LHCN-M2 (cell line): ENCODE measurements at places on chromosomes 16 and 17. TPM values are rescaled to one million over a fixed set of nuclear protein-coding genes. Genes with fewer than 3 reads are reported as not detected.

The OR3A3 gene
- not detected in 2 replicates for total RNA-seq

The MXRA7 gene
- total RNA-seq: 470 and 568 TPM in 2 replicates

The PPP1R27 gene
- total RNA-seq: 1.0 TPM in 1 of 2 replicates, not detected in the other

The C1QTNF8 gene
- total RNA-seq: not detected in 2 replicates

The CREBBP gene
- 7.6 and 11.3 TPM in 2 replicates for total RNA-seq

The FOXN1 gene
- total RNA-seq: not detected in 2 replicates

- DNase-seq: no peak
Measured at GRCh38 chr16:1630450-1631213, 18.5 kb downstream of the CRAMP1 start.

DNA sequence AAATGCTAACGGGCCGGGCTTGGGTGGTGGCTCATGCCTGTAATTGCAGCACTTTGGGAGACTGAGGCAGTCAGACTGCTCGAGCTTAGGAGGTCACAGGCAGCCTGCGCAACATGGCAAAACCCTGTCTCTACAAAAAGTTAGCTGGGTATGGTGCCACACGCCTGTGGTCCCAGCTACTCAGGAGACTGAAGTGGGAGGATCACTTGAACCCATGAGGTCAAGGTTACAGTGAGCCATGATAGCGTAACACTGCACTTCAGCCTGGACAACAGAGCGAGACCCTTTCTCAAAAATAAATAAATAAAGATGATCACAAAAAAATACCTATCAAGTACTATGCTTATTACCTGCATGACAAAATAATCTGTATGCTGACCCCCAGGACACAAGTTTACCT, 46.3 kb upstream of the INTS2 start:
- DNase-seq: no peak

DNA sequence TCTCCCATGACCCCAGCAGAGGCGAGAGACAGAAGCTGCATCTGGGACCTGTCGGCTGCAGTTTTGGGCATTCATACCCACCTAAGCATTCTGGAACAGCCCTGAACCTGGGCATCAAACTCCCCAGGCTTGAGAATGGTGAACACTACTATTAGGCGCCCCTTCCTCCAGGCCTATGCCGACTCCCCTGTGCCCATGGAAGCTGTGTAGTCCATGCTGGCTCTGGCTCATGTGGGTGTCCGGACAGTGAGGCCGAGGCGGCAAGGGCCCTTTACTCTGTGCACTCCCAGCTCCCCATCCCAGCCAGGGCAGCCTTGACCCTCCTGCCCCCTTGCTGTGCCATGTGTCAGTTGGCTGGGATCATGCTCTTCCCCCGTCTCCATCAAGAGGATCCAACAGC, 89.0 kb upstream of the TOB1 start:
- DNase-seq: no peak

DNA sequence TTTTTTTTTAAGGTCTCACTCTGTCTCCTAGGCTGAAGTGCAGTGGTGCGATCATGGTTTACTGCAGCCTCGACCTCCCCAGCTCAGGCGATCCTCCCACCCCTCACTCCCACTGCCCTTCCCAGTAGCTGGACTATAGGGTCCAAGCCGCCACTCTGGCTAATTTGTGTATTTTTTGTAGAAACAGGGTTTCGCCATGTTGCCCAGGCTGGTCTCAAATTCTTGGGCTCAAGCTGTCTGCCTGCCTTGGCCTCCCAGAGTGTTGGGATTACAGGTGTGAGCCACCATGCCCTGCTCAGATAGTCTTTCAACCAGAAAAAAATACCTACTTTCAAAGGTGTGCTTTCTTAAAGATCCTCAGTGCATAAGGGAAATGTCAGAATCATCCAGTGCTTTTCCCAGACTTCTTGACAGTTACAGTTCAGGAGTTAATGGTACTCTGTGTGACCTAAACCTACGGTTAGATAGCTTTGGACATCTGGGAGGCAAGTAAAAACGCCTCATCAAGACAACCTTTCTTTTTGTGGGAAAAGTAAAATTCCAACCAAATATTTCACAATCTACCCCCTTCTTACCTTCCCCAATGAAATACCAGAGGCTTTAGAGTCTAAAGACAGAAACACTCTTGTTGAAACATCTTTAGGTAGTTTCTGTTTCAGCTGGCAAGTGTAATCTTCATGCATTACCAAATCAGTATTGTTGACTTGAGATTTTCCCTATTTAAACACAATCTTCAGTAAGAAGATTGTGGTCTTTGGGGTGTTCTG, 6.8 kb downstream of the RSPRY1 start:
- no peak for DNase-seq

- no peak for DNase-seq
Measured at GRCh38 chr17:80929449-80929848, 62.2 kb upstream of the CHMP6 start.

GRCh38 chr17:57783338-57783742, 38.2 kb upstream of the CCDC182 start:
- peak; percentile 40 for DNase-seq

DNA sequence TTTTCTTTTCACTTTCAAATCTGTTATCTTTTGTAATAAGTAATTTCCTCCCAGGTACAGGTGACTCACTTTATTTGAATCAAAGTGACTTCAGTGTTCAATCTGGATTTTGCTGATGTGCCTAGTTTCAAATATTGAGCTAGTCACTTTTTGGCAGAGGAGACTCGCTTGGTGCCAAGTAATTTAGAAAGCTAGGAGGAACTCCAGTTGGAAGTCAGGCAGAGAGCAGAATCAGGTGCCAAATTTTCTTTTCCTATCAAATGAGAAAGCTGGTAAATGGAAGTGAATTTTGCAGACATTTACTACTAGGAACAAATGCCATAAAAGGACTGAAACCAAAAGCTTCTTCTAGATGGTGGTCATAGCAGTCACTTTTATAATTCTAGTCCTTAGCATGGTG, 656.0 kb upstream of the KIF2B start:
- DNase-seq: no peak

- DNase-seq: no peak
Measured at GRCh38 chr17:15000661-15001060, 264.5 kb downstream of the PMP22 start.

- DNase-seq: peak; percentile 90
Measured at GRCh38 chr17:333626-334396, 18.8 kb downstream of the RPH3AL start.

DNA sequence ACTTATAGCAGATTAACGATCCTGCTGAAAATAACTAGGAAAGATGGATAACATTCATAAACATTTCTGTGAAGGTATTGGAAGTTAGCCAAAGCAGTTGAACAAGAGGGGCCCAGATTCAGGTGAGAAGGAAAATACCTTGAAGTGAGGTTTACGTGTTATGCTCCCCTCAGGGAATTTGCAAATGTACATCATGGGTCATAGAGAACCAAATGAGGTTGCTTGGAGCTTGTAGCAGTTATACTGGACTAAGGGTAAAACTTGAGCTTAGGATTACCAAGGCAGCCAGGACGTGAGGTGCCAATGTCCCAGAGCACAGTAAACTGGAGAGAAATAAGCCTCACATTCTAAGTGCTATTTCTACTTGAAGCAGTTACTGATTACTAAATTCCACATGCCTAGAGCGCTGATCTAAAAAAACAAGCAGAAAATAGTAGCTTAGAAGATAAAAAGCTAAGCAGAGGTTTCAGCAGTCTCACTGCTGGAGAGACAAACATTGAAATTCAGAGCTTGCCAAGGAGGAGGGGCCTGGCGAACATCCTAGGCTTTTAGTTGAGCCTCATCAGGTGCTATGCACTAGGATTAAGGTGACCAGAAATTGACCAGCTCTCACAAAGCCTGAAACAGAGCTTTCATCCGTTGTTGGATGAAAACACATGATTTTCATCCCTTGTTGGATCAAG, 136.7 kb upstream of the FAM20A start:
- DNase-seq: no peak
